ENCODE measurements at places on chromosomes 5 and 9.

DNA sequence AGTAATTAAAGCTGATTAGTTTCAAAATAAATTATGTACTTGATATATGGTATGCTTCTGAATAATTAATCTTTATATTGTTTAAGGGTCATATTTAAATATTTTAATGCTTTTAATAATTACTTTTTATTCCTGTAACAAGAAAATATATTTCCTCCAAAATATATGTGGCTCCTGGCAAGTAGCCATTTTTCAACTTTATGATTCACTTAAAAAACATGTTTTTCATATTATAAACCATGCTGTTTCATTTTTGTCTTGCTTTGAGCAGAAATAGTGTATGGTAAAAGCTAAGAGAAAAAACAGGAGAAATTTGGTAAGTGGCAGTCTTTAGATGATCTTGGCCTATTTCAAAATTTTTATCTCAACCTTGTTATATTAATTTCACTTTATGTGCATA lies 14.6 kb downstream of the SPATA9 start:
- no peak for DNase-seq

GRCh38 chr5:141816598-141817399 lies 61.4 kb downstream of the PCDH1 start:
- DNase-seq: no peak

DNA sequence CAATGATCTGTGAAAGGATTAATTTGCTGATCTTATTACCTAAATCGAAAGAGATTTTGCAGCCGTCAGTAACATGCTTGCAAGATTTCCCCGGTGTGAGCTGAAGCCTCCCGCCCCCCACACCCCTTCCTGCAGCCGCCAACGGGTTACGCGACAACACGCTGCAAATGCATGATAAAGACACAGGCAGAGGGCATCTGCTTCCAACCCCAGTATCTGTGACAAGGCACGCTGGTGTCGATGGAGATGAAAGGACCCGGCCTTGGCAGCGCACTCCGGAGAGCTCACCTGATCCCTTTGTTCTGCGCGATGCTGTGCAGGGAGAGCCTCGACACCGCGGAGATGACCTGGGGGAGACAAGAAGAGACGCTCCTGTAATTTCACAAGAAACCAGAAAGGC lies 122.9 kb upstream of the SARDH start:
- no peak for DNase-seq

DNA sequence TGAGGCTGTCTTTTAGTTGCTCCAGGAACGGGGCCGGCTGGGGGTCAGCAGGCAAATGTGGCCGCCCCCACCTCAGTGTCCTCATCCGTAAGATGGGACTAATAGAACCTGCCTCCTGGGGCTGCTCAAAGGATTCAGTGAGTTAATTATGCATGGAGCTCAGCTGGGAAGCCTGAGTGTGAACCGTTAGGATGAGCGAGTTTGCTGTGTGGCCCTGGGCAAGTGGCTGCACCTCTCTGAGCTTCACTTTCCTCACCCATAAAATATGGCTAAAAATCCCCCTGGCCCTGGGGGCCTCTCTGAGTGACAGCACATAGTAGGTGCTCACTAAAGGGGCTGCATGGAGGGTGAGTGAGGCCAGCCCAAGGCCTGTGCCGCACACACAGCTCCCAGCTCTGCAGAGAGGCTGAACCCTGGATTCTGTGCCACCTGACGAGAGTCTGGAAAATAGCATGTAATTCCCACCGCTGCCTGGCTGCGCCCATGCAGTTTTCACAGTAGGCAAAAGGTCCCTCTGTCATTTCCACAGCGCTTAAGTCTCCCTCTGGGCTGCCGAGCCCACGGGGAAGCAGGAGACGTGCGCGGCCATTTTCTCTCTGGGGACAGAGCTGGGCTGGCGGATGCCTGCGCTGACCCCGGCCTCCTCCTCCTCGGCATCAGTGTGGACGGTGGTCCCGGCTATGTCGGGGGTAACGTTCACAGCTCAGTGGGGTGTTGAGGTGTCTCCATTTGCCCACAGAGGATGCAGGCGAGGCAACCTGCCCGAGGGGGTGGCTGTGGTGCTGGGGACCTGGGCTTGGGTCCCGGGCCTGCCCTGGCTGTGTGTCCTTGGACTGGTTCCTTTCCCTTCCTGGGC lies 18.2 kb downstream of the ASS1 start:
- DNase-seq: no peak

DNA sequence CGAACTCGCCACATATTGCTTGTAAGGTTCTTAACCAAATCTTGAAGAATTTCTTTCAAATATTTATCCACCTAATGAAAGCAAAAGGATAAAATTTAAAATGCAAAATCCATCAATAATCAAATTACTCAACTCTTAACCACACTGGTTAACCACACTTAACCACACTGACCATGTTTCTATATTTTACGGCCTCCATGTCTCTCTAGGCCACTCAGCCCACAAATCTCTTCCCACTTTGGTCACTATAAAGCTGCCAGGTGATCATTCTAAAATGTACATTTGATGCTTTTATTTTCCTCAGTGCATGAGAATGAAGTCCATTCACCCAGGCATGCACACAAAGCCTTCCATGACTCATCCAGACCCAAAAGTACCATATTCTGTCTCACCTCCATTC lies 56.4 kb upstream of the OR2K2 start:
- no peak for DNase-seq

- no peak for DNase-seq
Measured at GRCh38 chr5:56432321-56432720, 199.2 kb upstream of the ANKRD55 start.

- no peak for DNase-seq
Measured at GRCh38 chr9:86093788-86094555, 5.4 kb downstream of the GOLM1 start.

DNA sequence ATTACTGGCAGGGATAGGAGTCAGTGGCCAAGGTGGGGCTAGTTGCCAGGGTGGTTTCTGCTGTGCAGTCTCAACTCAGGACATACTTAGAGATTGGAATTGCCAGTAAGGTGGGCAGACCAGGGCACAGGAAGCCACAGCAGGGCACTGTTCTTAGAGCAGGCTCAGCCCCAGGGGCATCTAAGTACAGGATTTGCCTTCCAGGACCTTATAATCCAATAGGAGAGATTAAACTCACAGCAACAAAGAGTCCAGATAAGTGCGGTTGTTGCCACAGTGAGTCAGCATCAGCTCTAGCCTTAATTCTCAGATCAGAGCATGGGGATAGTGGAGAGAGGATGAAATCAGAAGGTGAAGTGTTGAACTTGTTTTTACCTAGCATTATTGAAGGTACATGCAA lies 265.8 kb upstream of the TRPC7 start:
- no peak for DNase-seq

DNA sequence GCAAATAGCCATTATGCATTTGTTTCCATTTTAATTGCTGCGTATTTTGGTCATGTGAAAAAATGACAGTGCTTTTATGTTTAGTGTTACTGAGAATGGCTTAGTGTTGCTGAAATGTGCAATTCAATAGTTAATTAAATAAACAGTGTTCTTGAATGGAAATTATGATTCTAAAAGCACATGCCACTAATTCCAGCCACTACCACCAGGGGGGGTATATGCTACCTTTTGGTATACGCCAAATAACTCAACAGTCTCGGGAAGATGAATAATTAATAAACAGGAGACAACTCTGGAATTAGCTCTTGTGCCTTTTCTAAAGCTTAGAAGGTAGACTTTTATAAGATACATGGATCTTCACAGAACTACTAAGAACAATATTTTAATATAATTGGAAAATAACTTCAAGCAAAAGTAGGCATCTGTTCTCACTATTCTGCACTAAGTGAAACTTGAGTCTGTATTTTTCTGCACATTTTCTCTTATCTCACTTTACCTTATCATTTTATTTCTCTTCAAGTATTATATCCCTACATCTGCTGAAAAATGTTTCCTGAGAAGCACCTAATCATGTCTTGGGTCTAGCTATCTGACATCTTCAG lies 83.5 kb upstream of the MINAR2 start:
- DNase-seq: no peak

GRCh38 chr5:180689775-180690174 lies 40.4 kb upstream of the FLT4 start:
- DNase-seq: no peak

DNA sequence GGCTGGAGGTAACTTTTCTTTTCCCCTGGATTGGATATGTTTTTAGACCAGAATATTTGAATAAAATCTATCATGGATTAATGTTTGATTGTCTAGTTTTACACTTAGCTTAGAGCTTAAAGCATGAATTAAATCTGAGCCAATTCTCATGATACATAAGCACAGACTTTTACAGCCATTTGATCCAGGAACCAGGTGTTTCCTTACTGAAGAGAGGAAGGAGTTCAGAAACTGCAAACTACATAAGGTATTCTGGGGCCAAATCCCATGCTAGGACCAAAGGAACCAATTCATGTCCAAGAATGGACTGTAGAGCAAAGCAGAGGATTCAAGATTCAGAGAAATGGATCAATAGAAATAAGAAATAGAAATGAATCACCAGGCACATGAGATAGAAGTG lies 360.4 kb upstream of the ZNF608 start:
- DNase-seq: no peak

DNA sequence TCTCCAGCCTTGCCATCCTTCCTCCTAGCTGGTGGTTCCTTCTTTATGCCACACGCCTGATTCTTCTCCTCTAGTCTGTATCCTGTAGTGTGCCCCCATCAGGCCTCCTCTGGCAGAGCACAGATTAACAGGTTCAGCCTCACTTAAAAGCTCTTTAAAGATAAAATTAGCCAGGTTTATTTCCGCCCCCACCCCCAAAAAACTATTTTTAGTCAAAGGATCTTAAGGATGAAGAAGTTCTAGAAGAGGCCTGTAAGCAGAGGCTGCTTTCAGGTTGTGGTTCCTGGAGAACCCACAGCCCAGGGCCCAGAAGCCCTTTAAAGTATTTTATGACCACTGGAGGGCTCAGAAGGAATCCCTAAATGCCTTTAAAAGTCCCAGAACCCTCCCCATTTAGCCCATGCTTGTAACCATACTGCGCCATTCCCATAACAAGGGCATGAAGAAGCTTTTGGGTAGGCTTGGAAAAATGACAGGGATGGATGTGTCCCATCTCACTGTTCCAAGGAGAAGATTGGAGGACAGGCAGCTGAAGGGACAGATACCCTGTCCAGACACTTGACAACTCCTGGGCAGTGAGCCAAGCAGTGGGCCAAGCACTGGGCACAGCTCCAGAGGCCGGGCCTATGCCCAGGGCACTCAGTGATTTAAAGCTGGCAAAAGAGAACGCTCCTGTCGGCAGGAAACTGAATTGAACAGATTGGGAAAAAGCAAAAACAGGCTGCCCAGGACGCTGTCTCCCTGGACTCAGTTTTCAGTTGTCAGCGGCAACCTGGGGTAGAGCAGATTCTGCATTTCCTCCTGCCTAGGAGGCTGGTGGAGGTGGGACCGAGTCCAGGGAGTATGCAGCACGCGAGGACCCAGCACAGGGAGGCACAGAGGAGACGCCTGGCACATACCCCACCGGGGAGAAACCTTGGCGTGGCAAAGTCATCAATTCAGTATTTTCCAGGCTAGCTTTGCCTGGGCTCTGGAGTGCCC lies 106.3 kb upstream of the SSBP2 start:
- DNase-seq: no peak

- DNase-seq: no peak
Measured at GRCh38 chr5:44046619-44047364, 342.4 kb downstream of the FGF10 start.

- DNase-seq: no peak
Measured at GRCh38 chr5:40841068-40841805, at the start of gene CARD6. Gene CARD6 (plus strand): TSS chr5:40841367. CDS start chr5:40841383, 16 bp downstream.

DNA sequence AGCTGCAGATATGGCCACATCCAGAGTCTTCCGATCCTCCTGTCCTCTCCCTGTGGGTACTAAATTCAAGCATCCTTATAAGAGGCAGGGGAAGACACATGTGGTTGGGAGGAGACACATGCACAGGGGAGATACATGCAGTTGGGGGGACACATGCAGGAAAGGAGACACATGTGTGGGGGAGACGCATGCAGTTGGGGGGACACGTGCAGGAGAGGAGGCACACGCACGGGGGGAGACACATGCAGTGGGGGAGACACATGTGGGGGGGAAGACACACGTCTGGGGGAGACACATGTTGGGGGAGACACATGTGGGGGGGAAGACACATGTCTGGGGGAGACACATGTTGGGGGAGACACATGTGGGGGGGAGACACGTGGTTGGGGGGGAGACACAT lies 21.2 kb upstream of the OLFM1 start:
- no peak for DNase-seq

DNA sequence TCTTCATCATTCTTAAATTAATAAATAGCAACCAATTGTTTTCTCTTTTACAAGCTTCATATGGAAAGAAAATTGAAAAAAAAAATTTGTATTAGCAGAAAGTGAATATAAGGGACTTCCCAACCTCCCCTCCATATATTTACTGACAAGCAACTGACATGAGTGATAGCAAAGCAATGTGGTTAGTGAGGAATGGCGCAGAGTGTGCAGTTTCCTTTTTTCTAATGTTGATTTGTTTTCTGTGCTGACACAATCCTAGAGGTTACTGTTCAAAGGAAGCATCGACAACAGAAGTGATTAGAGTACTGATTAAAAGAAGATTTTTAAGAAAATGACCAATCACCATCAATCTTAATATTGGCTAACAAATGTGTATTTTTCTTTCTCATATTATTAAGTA lies 1.7 kb upstream of the PTGER4 start:
- DNase-seq: no peak

DNA sequence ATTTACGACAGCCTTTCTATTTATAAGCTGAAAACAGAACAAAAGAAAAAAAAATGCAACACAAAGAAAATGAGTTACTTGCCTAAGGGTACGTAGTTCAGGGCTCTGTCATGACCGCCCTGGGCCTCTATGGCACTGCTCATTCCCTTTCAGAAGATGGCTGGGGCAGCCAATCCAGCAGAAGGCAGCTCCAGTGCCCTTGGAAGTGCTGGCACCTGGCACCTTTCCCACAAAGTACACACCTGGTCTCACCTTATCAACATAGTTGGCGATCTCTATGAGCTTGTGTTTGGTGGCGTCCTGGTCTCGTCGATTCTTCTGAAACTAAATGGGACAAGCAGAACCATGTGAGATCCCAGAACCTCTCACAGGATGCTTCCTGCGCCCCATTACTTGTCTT lies 53.2 kb downstream of the NIPAL4 start:
- DNase-seq: no peak

GRCh38 chr9:34954225-34954624 lies 3.9 kb upstream of the PHF24 start:
- DNase-seq: no peak

GRCh38 chr5:94890907-94891306 lies 272.4 kb downstream of the SLF1 start:
- DNase-seq: no peak

GRCh38 chr5:154015071-154015693 lies 23.5 kb downstream of the FAM114A2 start:
- DNase-seq: no peak
